ENCODE measurements at places on chromosomes 5 and 9.

- DNase-seq = no peak
Measured at GRCh38 chr5:374631-375335, 53.3 kb downstream of the AHRR start.

GRCh38 chr9:8252445-8252844 is 452.9 kb upstream of the DMAC1 start:
- no peak for DNase-seq

- DNase-seq = no peak
Measured at GRCh38 chr9:8391566-8391965, 592.0 kb upstream of the DMAC1 start.

GRCh38 chr5:56851258-56851941 is 36.1 kb downstream of the MAP3K1 start:
- no peak for DNase-seq

DNA sequence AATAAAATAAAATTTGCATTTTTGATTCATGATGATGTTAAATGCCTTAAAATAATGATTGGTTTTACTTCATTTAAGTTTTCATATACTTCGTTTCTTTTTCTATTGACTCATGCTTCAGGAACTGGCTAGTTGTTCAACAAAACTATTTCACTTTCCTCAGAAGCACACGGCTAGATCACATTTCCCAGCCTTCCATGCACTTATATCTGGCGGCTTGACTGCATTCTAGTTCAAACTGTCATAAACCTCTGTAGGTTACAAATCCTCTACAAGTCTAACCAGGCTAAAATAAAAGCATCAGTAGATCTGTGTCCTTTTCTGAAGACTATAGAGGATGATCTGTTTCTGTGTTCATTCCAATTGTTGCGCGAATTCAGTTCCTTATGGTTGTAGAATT is 46.3 kb upstream of the CNTLN start:
- no peak for DNase-seq

GRCh38 chr5:153043886-153044285 is 446.6 kb upstream of the GRIA1 start:
- no peak for DNase-seq

- no peak for DNase-seq
Measured at GRCh38 chr9:127586537-127586936, 25.5 kb upstream of the STXBP1 start.

DNA sequence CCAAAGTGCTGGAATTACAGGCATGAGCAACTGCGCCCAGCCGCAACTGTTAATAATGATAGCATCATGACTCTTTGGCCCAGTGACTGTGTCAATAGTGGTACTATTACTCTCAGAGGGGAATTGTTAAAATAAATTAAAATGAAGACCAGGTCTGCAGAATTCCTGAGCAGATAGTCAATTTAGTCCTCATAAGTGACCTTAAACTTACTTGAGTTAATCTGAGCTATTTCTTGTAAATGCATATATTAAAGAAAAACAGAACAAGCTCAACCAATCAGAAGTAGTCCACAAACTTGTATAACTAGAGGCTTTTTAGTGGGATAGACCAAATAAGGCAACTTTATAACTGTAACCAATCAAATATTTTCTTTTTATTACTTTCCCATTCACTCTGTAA is 1.7 kb upstream of the RECK start:
- DNase-seq = no peak

DNA sequence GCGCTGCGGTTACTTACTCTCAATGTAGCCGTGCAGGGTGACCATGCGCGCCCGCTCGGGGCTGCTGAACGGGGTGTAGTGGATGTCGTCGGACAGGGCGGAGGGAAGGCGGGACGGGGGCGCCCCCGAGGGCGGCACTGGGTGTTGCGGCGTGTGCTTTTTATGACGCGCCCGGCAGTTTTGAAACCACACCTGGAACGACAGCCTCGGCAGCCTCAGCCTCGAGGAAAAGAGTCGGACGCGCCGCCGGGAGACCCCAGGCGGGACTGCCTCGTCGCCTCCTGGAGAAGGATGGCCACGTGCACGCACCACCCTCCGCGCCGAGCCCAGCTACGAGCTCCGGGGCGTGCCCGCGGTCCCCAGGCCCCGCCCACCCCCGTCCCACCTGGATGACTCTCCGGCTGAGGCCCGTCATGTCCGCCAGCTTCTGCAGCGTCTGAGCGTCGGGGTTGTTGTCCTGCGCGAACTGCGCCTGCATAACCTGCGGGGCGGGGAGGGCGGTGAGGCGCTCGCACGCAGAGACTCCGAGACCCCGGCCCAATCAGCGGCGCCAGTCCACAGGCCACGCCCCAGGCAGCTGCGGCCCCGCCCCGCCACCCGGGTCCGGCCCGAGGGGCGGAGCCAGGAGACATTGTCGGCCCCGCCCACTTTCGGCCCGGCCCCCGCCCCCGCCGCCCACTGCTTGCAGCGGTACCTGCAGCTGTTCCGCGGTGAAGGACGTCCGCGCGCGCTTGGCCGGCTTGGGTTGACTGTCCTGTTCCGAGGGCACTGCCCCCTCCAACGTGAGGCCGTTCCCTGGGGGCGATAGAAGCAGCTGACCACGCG is 15.0 kb downstream of the LHX6 start:
- no peak for DNase-seq

DNA sequence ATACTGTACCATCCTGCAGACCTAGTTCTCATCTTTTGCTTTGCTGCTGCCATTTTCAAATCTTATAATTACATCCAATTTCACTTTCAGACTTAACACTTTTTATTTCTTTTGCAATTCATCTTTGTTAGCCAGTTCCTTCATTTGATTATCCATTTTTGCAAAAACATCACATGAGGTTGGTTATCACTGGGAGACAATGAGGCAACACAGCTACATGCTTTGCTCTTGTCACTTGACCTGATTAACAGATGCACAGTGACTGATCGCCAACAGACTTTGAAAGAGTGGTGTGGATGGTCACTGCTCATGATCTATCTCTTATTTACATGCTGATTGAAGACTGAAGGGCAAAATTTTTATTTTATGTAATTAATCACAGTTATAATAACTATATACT is 17.0 kb upstream of the RNF20 start:
- DNase-seq = no peak

DNA sequence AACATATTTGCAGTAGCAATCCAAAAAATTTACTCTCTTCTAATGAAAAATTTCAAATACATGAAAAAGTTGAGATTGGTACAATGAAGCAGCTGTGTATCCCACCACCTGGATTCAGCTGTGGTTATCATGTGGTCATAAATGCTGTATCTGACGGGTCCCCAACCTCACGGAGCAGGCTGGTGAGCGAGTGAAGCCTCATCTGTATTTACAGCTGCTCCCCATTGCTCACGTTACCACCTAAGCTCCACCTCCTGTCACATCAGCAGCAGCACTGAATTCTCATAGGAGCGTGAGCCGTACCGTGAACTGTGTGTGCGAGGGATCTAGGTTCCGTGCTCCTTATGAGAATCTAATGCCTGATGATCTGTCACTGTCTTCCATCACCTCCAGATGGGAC is 6.8 kb upstream of the RNF130 start:
- no peak for DNase-seq

GRCh38 chr5:117160391-117160790 is 585.8 kb upstream of the SEMA6A start:
- DNase-seq = no peak

DNA sequence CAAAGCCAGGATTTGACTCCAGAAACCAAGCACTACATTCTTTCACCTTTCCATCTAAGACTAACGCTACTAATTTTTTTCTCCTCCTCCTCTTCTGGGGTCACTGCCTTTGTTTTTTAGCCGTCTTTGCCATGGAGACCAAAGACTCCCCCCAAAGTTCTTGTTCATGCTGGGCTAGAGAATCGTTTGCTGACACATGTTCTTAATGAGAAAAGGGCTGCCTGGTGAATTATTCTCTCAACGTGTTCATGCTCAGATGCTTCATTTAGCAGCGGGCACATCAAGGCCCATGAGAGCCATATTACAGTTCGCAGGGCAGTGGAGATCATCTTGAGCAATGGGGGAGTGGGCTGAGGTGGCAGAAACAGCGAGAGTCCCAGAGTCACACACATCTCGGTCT is 134.9 kb downstream of the SLIT3 start:
- DNase-seq = no peak

Measured in urinary bladder (tissue), 4 donors.